ENCODE measurements at places on chromosomes 4 and X.

GRCh38 chrX:132677233-132677716, 188.4 kb upstream of the MBNL3 start:
- DNase-seq = no peak

DNA sequence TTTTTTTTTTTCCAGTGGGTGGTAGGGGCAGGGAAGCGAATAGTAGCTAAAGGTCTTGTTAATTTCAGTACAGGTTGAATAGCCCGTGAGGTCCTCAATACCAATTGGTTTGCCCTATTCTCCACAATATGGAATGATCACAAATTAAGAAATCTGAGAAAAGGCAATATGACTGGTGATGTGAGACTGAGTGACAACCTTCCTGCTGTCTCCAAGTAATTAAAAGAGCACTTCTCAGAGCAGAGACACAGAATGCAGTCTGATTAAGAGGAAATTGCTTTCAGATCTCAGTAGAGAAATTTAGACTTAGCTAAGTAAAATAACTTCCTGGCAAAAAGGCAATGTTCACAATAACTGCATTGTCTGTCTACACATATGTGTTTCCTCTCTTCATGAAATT, 23.0 kb downstream of the GPR174 start:
- DNase-seq = no peak

DNA sequence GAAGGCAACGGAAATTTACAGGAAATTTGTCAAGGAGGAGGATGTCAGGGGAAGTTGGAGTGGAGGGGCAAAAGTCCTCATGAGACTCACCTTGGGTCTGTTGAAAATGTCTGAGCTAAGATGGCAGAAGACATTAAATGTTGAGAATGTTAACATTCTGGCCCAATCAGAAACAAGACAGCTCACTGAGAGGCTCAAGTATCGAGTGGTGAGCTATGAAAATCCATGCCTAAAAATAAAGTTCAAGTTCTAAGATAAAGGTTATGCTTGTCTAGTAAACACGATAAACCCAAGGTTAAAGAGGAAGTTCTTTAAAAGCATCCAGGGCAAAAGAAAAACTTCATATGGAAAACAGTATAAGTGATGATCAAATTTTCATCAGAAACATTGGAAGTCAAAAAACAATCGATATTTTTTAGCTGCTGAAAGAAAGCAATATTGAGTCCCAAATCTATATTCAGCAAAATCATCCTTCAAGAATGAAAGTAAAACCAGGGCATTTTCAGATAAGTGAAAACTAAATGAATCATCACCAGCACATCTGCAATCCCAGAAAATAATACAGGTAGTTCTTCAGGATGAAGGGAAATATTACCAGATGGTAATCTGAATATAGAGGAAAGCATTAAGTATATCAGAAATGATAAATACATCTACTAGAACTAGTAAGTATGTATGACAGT, 462.4 kb downstream of the TLL1 start:
- DNase-seq = no peak

- no peak for DNase-seq
Observed at GRCh38 chrX:118220509-118220908, 103.9 kb upstream of the KLHL13 start.

DNA sequence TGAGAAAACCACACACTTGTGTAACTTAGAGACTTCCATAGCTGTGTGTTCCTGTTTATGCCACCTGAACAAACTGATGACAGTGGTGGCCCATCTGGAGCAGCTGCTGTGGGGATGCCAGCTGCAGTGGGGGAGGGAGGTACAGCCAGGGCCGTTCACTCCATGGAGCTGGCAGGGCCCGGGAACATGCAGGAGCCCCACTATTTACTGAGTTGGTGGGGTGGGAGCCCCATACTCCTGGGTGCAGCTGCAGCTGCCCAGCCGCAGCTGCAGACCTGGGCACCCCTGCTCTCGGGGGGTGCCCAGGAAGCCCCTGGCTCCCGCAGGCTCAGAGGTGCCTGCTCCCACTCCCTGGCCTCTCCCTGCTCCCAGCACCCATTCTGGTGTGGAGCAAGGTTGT, 398.6 kb upstream of the RASGEF1B start:
- DNase-seq = no peak

- DNase-seq = no peak
Observed at GRCh38 chr4:151567056-151567455, 158.1 kb downstream of the FHIP1A start.

DNA sequence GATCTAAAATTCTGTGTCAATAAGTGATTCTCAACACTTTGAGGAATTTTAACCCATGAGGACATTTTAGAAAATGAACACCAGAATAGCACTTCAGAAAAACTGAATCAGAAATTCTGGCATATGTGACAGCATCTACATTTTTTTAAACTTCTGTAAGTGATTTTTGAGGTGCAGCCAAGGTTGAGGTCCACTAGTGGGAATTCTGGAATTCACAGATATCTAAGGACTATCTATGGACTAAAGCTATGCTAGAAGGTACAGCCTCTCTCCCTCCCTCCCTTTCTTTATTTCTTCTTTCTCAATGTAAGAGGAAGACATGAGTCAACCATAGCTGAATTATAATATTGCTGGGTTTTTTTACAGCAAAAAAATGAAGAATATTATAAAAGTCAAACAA, 508.2 kb upstream of the ATOH1 start:
- DNase-seq = no peak

- no peak for DNase-seq
Observed at GRCh38 chr4:188091-188490, 63.8 kb downstream of the ZNF718 start.

DNA sequence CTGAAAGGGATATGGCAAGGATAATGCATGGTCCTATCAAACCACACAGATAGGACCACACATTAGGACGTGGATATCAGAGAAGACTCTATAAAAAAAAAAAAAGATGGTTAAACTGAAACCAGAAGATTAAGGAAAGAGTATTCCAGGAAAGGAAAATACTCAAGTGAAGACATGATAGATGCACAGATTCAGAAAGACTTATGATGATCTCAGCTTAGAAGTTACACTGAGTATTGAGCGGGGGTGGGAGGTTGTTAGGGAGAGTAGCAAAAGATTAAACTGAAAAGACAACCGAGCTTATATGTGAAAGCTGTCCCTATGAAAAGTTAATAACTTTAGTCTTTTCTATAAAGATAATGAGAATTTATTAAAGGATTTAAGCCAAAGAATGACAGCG, 211.0 kb upstream of the EMCN start:
- DNase-seq = no peak

- no peak for DNase-seq
Observed at GRCh38 chr4:70538869-70539268, 20.5 kb downstream of the AMTN start.

GRCh38 chr4:2934077-2934812, 29.0 kb downstream of the NOP14 start:
- no peak for DNase-seq

DNA sequence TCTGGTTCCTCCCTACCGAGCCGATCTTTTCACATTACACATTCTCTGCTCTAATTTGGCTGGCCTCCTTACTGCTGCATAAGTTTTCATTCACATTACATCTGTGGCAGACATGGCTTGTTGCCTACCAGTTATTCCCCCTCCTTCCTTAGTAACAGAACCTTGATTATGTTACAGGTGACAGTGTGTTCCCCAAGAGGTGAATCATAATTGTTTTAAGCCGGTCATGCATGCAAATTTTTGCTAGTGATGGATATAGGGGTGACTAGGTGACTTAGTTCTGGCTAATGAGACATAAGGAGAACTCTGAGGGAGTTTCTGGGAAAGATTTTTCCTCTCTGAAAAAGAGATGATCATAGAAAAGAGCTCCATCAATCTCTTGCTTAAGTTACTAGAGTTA, 8.4 kb upstream of the LAMP2 start:
- DNase-seq = no peak

Measured in activated CD8-positive, alpha-beta memory T cell treated with anti-CD3 and anti-CD28 coated beads for 48 hours (primary cell).